NCI-H446 (cell line): ENCODE measurements at places on chromosomes 5 and 9.

DNA sequence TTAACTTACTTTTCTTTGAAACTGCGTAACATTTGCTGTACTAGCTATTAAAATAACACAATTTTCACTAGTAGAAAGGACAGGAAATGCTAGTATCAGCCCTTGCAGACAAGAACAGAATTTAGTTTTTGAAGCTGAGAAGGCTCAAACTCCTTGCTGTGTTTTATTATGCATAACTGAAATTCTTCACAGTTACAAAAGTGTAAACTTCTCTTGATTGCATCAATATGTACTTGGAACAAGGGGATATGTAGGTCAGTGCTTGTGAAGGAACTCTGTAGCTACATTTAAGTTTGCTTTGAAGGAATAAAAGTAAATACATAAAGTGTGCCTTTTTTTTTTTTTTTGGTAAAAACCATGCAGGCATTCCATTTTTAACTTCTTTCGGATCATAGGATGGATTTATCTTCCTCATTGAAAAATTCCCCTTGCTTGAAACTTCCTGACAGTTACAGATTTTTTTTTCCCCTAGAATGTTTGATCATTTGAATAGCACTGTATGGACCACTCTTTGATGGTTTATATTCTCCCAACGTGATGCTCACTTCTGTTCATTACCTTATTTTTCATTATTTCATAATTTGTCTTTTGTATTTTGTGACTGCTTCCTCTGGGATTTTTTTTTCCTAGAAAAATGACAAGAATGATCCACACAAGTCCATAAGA is 94.9 kb upstream of the DAB2 start:
- DNase-seq: no peak

- no peak for DNase-seq
Measured at GRCh38 chr5:175575301-175575700, 82.6 kb upstream of the HRH2 start.

DNA sequence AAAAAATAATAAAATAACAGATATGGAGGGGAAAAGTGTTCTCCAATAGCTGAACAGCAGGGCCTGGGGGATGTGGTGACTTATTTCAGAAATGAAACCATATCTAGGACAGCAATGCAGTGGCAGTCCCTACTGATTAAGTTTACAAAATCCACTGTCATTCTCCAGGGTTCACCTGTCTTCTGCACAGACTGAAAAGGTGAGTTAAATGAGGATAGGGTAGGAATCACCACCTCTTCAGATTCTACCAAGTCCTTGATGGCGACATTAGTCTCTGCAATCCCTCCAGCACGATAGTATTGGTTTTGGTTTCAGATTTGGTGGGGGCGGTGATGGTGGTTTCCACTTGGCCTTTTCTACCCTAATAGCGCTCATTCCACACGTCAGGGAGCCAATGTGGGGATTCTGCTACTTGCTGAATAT is 32.3 kb upstream of the NPM1 start:
- DNase-seq: no peak

DNA sequence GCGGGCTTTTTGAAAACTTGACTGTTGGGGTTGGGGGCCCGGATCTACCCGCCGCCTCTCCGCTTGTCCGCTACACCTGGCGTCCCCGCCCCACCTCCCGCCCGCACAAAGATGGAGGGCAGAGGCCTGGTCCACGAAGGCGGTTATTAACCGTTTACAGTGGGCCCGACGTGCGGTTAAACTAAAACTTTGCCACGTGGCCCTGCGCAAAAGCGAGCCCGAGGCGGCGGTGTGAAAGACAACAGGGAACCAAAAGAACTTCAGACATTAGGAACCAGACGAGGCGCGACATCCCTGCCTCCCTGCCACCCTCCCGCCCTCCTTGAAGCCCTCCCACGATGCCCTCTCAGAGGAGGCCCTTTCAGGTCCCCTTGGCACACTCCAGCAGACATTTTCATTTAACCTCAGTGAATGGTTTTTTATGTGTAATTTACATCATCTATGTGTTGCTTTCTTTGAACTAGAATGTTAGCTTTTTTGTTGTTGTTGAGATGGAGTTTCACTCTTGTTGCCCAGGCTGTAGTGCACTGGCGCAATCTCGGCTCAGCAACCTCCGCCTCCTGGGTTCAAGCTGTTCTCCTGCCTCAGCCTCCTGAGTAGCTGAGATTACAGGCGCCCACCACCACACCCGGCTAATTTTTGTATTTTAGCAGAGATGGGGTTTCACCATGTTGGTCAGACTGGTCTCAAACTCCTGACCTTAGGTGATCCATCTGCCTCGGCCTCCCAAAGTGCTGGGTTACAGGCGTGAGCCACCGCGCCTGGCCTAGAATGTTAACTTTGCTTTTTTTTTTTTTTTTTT is 999 bp upstream of the HNRNPA0 start:
- no peak for DNase-seq

DNA sequence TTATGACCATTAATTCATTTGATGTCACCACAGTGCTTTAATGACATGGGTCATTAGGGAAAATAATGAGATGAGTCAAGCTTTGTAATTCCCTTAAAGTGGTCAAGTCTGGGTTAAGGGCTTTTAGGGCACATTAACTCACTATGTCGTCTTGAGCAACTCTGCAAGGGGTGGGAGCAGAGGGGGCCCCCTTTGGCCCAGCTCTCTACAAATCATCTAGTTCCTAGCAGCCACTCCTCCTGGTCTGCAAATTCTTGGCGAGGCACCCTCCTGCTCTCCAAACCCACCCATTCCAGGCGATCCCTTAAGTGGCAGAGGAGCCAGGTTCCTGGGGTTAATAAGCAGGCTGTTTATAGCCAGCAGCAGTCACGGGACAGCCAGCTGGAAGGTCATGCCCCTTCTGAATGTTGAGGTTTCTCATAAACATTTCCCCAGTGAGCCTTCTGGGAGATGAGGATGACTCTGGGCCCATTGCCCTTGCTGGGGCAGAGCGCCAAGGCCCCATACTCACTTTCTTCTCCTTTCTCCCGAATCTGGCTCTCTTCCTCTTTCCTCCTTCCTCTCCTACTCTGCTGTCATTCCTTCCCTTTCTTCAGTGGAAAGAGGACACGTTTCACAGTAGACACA is 14.3 kb upstream of the GPX3 start:
- DNase-seq: no peak

DNA sequence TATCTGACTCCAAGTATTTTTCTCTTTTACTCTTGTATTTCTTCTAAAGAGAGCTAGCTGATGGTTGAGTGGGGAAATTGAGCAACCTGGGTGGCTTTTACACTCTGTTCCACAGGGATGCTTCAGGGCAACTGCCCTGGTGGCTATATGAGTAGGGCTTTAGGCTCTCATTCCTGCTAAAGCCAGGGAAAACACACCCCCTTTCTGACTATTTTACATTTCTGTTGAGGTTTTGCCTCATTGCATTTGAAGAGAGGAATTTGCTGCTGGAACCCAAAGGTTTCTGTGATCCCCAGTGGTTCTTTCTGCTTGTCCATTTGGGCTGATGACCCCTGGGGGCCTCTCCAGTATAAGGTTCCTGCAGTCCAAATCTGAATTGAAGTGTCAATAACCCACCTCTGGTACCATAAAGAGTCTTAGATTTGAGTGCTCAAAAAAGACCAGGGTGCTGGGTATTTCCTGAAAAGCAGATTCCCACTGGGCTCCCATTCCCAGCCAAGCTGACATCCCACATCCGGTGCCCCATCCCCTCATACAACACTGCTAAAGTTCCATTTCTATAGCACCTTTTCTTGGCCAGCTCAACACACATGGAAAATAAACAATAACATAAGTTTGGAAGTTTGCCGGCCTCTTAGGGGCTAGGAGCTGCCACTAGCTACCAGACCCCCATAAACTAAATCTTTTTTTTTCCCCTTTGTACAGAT is 59.5 kb downstream of the PAPPA start:
- no peak for DNase-seq
